ENCODE measurements at places on chromosomes 4 and X.

DNA sequence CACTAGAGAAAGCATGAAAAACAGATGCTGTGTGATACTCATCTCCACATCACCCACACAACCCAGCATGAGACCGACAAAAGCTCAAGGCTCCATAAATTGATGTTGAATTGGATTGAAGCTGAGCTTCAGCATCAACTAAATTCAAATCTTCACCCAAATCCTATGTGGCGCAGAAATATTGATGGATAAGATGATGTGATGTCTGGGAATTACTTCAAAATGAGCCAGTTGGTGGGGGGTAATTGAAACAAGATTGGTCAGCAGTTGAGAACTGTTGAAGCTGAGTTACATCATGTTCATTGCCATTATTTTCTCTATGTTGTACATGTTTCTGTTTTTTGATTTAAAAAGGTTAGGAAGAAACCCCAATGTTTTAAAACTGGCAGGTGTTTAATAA, 166.5 kb upstream of the STS start:
- DNase-seq, result no peak

DNA sequence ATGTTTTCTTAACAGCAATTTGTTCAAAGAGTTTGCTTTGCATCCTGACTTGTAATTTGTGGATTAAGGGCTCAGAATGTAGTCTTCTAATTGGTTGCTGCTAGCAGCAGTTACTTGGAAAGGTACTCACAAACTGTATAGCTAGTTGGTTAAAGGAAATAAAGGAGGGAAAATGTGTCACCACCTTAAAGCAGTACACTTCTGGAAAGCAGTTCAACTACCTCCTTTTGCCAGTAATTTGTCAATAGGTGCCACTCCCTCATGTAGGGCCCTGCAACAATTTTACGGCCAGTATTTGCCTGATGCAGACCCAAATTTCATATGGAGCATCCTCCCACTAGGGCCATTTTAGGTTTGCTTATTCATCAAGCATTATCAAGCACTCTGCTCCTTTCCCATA, 20.8 kb downstream of the AMOT start:
- DNase-seq, result no peak

- DNase-seq, result no peak
Measured at GRCh38 chr4:8115916-8116315, 42.7 kb downstream of the ABLIM2 start.

GRCh38 chrX:39335513-39336235, 534.4 kb downstream of the MID1IP1 start:
- no peak for DNase-seq

- DNase-seq, result no peak
Measured at GRCh38 chrX:38426785-38427184, 74.4 kb downstream of the OTC start.

- no peak for DNase-seq
Measured at GRCh38 chr4:17096692-17097091, 198.2 kb upstream of the LDB2 start.

DNA sequence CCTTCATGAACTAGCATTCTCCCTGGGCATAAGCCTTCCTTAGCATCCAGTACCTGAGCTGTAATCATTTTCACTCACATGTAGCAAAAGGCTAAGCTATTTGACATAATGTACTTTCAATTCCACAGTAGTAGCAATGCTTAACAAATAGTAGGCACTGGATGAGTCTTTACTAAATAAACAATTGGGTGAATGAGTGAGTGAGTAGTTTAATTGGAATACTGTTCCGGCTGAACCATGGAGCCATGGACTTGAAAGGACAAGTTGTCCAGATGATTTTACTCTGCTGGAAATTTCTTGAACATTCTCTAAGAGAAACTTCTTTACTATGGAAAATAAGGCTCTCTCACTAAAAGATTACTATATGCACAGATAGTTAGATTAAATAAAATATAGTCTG, 159.3 kb downstream of the FAM47B start:
- no peak for DNase-seq

DNA sequence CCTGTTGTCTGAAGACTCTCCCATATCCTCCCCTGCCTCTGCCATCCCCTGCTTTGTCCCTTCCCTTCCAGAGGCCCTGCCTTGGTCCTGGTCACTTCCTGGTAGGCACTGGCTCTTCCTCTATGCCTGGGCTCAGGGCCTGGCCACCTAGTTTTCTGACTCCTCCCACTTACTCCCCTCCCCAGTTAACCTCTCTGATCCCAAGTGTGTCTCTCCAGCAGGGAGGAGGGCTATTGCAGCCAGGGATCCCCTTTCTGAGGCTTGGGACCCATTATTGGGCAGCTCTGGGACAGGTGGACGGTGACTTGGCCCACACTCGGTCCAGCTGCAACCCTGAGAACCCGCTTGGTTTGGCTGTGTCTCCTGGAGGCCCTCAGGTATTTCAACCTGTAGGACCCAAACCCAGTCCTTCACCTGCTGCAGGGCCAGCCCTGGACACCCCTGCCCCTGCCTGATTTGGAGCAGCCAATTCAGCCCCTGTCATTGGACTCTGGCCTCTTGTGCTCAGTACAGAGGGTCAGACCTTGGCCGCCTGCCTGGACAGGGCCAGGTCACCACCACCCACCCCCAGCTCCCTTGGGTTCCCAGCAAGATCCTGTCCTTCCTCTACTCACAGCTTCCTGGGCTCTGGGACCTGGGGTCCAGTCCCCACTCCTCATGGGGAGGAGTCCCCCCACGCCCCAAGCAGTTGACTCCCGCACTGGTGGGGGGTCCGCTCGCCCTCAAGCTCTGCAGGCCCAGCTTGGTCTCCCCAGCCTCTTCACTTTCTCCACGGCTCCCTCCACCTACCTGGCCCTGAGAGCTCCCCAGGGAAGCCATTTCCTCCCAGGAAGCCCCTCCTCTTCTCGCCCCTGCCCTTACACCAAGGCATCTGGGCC, 1.1 kb upstream of the SH3BP2 start:
- DNase-seq, result no peak

GRCh38 chr4:102868781-102869568, at the start of gene CISD2:
CISD2 (plus strand) TSS chr4:102868992; CDS start chr4:102869085, 93 bp downstream.
- peak; percentile 98 for DNase-seq

- DNase-seq, result peak; percentile 54
Measured at GRCh38 chrX:156000361-156000926, 2.9 kb downstream of the IL9R start.

DNA sequence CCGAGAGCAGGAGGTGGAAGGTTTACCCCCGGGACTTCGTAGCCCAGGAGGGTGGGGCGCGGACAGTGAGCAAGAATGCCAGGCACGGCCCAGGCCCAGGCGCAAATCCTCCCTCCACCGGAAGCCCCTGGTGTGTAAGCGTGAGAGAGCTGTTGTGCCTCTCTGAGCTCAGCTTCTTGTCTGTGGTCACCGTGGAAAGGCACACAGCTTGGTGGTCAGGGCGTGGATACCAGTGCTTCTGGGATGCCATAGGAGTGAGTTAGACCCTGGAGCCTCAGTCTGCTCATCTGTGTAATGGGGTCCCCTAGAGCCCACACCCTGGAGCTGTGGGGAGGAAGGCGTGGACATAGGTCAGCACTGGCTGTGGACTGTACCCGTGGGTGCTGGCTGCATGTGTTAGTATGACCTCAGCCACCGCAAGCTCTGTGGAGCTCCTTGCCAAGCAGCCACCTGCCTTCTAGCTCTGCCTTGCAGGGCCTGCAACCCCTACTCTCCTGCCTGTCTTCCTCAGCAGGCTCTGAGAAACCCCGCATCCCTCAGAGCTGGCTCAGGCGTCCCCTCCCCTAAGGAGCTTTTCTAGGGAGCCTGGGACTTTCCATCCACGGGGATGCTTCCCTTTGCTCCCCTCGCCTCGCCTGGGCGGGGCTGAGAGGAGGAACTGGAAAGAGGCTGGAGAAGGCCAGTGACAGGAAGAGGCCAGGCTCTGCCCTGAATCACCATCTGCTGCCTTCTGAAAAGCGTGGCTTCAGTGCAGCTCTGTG, 28.0 kb upstream of the AFAP1 start:
- no peak for DNase-seq

- no peak for DNase-seq
Measured at GRCh38 chrX:69554321-69554947, 50.3 kb downstream of the NALF2 start.

DNA sequence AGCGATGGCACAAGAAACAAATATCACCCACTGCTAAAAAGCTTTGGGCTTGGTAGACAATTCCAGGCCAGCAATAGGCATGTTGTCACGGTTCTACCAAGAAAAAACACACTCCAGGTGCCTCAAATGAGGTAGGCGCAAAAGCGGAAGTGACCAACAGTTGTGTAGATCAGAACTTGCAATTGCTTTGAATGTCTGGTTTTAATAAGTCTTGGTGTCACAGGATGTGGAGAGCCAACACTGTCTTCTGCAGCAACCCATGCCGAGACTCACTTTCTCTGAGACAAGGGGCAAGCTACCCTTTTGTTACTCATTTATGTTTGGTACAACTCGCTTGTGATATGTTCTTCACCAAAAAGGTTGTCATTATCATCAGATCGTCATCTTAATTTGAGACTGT, 188.8 kb downstream of the HS6ST2 start:
- no peak for DNase-seq

- DNase-seq, result no peak
Measured at GRCh38 chr4:146267826-146268225, 53.5 kb downstream of the REELD1 start.

GRCh38 chr4:107853444-107854355, 29.0 kb downstream of the SGMS2 start:
- DNase-seq, result no peak

- DNase-seq, result no peak
Measured at GRCh38 chr4:24666316-24666715, 82.0 kb upstream of the DHX15 start.

DNA sequence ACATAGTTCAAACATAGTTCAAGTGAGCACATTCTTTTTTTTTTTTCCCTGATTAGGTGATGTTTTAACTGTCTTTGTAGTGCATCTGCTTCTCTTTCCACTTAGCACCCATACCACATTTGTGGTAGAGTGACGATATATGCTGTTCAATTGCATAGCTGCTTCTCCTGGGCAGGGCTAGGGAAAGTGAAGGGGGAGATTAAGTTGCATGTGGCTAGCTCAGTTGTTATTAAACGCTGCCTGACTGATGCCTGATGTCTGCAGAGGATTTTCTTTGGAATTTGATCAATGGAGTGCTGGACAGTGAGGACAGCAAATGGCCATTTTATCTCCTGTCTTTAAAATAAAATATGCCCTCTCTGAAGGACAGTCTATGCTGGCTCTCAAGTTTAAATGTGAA, 63.7 kb downstream of the ANK2 start:
- DNase-seq, result no peak

- peak; percentile 68 for DNase-seq
Measured at GRCh38 chr4:26992657-26993361, 132.2 kb downstream of the STIM2 start.

DNA sequence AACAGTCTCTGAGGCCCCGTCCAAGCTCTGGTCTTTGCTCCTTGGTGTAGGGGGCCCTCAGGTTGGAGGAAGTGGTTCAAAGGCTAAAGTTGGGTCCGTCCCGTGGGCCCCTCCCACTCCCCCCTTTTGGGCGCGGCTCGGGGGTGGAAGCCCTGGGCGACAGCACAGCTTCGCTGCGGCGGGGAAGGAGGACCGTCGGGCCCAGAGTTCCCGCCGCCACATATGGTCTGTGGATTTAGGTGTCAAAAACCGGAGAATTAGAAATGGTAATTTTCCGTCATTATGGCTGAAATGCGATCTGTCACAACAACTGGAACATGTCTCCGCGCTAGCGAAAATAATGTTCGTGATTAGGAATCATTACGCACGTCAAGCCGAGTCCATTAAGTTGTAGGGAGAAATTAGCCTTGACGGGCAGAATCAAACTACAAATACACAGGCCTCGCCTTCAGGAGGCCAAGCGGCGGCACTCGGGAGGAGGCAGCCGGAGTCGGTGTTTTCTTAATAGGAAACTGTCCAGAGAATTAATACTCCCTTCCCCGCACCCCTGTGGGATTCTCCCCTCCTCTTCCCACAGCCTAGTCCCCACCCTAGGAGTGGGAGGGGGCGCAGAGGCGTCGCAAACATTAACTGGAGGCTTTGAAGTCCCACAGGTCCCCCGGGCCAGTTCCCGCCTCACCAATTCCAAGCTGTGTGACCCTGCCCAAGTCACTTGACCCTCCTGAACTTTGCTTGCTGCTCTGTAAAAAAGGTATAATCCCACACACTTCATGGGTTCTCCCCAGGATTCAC, 15.0 kb downstream of the NKX3-2 start:
- no peak for DNase-seq

- DNase-seq, result no peak
Measured at GRCh38 chr4:15425520-15425919, 2.3 kb upstream of the C1QTNF7 start.

- DNase-seq, result no peak
Measured at GRCh38 chrX:115583496-115584004, 22.6 kb downstream of the PLS3 start.

DNA sequence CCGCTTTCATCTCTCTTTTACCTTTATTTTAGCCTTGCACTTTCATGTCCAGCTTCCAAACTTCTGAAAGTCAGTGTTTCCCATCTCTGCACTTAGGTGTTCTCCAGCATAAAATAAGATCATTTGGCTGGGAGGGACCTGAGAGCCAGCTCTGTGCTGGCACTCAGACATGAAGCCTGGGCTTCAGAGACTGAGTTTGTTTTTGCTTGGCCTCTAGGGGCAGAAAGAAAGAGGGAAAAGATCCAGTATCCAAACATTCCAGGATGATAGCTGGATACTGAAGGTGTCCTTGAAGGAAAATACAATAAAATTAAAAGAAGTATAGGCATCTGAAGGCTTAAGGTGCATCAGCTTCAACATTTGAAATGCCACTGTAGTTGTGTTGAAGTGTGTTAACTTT, 202.4 kb upstream of the ZIC3 start:
- DNase-seq, result no peak

DNA sequence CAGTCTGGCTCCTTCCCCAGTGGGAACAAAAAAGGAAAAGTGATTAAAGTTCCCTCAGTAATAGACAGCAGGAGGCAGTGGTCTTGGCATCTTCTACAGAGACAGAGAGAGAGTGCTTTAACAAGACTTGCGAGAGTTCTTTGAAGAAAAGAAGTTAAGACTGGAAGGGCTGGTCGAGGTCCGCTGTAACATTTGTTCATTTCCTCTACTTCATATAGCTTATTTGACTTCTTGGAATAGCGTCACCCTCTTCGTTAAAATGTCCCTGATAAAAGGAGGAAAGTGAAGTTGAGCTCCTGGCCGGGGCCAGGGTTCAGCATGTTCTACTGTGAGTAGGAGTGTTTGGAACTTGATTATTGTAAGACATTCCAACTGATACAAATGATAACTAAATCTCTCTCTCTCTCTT, 179.8 kb downstream of the SLIT2 start:
- no peak for DNase-seq

DNA sequence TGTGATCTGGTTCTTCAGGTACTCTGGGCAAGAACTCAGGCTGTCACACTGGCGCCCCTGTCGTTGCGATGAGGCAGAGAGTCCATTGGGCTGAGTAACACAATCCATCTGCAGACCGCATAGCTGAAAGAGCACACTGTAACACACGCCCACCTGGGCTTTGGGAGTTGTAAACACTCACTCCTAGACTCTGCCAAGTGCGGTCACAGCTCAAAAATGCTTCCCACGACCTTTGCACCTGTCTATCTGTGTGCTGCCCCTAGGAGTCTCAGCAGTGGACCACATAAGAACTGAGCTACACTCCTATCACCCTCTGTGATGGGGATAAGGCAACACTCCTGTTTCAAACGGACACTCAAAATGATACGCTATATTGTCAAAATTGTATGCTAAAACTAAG, 2028.3 kb downstream of the PCDH7 start:
- no peak for DNase-seq

Data from activated CD4-positive, alpha-beta T cell treated with anti-CD3 and anti-CD28 coated beads, Interleukin-2, amount 10 ng/mL, durations not matched to agents 24 days and 14 days (primary cell).